ENCODE measurements at places on chromosomes 3 and 15.

GRCh38 chr3:175552929-175553328, 693.8 kb downstream of the NAALADL2 start:
- no peak for DNase-seq

GRCh38 chr3:133452641-133453319, 52.9 kb downstream of the BFSP2 start:
- no peak for DNase-seq

DNA sequence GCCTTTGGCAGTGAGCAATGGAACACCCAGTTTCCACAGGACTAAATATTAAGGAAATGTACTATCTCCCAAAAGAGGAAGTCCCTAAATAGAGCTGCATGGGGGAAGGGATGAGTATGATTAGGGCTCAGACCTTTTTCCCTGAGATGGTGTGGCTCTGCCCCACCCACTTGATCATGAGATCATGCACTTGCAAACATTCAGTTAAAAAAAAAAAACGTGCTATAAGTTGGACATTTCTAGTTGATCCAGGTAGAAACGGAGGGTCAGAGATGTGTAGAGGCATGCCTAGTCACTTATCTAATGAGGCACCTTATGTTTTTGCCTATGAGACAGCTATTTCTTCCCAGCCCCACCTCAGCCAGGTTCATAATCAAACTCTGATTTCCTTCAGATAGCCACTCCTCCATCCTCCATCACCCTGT, 24.5 kb upstream of the SSR3 start:
- DNase-seq, result peak; percentile 86

GRCh38 chr15:39587096-39587721, 6.3 kb downstream of the THBS1 start:
- no peak for DNase-seq

- DNase-seq, result no peak
These were observed 35.7 kb upstream of the BCL6 start for GRCh38 chr3:187781001-187781400.

- no peak for DNase-seq
These were observed 67.1 kb downstream of the PIK3CB start for GRCh38 chr3:138767498-138768104.

GRCh38 chr3:125139386-125139785, 73.2 kb downstream of the SLC12A8 start:
- DNase-seq, result no peak

DNA sequence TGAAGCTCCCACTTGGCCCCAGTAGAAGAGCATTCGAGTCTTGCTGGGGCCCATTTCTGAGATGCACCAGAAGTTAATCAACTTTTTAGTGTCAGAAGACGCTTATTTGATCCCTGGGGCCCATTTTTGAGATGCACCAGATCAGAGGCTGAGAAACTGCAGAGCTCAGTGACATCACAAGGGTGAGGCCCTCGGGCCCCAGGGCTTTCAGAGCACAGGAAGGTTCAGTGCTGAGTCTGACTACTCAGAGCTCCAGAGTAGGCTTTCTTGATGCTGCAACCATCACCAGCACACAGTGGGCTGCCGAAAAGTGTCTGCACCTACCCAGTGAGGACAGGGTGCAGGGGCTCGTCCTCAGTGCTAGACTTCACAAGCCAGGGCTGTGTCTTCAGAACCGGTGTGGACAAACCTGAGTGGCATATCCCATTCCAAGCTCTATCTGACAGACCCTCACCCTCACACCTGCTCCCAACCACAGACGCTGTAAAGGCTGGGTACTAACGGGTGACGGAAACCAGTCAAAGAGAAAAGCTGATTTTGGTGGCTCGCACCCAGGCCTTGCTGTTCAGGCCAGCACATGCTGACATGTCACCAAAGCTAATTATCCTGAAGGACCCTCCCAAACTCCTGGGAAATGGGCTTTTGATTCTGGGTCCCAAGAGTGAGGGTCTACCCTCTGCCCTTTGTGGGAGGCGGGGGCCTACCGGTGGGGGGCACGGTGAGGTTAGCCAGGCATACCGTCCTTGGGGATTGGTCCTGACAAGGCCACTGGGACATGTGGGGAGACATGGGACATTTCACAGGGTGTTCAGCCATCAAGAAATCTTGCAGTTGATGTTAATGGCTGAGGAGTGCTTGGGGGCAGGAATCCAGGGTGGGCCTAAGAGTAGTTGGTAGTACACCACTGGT, 83.0 kb downstream of the PDCD6IP start:
- no peak for DNase-seq

GRCh38 chr3:11565932-11566331, 77.8 kb downstream of the VGLL4 start:
- DNase-seq, result no peak

- DNase-seq, result no peak
These were observed 902 bp downstream of the TMEM44 start for GRCh38 chr3:194632226-194632808.

Data from KBM-7 (cell line).